ENCODE measurements at places on chromosomes 16 and 17.

- DNase-seq: no peak
These were observed 108.8 kb downstream of the ARHGAP44 start for GRCh38 chr17:12898110-12898509.

GRCh38 chr17:48162946-48163506 is 55.5 kb downstream of the SNX11 start:
- no peak for DNase-seq

DNA sequence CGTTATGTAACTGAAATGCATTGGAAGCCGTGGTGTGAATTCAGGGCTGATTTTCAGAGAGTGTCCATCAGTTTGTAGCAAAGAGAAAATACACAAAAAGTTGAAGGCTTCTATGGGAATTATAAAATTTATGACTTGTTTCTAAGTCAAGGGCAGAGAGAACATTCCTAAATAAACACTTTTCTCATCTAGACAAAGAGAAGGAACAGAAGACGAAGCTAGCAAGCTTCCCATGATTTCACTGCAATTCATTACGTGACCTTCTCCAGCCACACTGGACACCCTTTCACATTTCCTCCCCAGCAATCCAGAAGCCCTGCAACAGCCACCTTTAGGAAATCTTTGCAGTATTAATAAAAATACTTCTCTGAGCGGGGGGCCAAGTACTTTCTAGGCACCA is 67.8 kb downstream of the TMEM100 start:
- no peak for DNase-seq

DNA sequence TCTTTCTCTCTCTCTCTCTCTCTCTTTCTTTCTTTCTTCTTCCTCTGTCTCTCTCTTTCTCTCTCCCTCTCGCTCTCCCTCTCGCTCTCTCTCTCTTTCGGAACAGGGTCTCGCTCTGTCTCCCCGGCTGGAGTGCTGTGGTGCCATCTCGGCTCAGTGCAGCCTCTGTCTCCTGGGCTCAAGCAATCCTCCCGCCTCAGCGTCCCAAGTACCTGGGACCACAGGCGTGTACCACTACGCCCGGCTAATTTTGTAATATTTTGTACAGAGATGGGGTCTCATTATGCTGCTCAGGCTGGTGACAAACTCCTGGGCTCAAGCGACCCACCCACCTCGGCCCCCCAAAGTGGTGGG is 12.7 kb upstream of the KLHDC4 start:
- DNase-seq: no peak

- DNase-seq: peak; percentile 8
These were observed 2.3 kb upstream of the KRT15 start for GRCh38 chr17:41520821-41521521.

GRCh38 chr16:10312784-10313724 is 72.8 kb upstream of the ATF7IP2 start:
- DNase-seq: no peak

GRCh38 chr17:55454906-55455474 is 33.4 kb upstream of the MMD start:
- peak; percentile 16 for DNase-seq

Measured in NCI-H524 (cell line).